Stimulated activated CD4-positive, alpha-beta T cell treated with anti-CD3 and anti-CD28 coated beads, Interleukin-15, amount 100 ng/mL, for 1 hour (primary cell): ENCODE measurements at places on chromosomes 12 and 14.

DNA sequence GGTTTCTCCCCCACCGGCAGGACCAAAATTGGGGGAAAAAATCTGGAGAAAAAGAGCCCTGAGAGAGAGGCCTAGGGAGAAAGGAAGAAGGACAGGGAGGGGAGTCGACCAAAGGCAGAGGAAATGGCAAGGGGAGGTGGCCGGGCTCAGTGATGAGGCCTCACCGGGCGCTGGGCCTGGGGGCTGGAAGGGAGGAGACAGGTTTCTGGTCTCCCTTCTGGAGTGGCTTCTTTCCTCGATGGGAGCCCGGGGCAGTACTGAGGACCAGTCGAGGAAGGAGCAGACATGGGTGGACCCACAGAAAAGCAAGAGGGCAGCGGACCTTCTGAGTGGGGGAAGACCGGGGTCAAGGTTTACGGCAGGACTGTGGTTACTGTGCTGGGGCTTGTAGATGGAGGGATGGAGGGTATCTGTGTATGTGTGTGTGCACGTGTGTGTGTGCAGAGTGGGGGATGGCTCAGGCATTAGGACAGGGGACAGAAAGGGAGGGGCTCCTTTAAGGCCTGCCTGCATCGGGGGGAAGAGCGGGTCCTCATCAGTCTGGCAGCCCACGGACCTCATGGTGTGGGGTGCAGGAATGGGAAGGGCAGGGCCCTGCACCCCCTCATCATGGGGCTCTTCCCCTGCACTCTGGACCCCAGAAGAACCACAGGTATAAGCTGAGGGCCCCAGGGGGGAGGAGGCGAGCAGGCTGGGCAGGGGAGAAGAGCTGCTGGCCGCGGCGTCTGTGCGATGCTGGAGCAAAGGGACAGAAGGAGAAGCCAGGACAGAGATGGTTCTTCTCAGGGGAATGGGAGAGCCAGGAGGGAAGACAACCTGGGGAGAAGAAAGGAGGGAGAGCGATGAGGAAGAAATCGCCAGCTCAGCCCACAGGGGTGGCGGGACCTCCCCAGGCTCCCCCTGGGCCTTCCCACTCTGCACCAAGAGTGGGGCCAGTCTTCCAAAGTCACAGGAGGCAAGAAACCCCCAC is 15.1 kb upstream of the RPLP0 start:
- no peak for DNase-seq

DNA sequence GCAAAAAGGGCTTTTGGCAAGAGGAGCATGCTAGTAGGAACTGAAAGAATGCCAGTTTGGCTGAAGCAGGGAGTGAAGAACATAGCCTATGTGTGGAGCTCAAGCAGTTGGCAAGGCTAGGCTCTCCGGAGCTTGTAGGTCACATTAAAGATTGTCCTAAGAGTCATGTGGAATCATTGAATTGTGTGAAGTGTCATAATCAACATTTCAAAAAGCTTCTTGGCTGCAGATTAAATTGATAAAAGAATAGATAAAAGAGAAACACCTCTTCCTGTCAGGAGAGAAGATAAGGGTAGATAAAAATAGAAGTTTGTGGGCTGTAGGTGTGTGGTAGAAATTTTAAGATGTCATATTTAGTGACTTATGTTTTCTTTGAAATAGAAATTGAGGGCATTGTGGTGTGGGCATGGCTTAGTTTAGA is 36.1 kb downstream of the CPSF6 start:
- DNase-seq, result no peak

DNA sequence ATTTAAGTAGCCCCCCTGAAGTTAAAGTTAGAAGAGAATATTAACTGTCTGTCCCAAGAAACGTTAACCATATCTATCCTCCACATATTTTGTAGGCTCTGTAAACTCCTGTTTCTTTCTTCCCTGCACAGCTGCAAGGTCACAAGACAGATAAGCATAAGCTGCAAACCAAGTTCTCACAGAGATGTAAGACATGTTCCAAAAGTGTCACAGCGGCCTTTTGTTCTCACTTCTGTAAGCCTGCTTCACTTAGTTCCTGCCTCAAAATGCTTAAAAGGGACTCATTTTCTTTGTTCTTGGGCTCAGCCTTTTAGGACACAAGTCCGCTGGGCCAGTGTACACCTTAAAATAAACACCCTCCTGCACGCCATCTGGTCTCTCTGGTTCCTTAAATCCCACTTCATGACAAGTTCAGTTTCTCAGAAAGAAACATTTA is 3.2 kb downstream of the RNASE1 start:
- no peak for DNase-seq

GRCh38 chr12:97545804-97546203 is 83.2 kb downstream of the RMST start:
- no peak for DNase-seq

DNA sequence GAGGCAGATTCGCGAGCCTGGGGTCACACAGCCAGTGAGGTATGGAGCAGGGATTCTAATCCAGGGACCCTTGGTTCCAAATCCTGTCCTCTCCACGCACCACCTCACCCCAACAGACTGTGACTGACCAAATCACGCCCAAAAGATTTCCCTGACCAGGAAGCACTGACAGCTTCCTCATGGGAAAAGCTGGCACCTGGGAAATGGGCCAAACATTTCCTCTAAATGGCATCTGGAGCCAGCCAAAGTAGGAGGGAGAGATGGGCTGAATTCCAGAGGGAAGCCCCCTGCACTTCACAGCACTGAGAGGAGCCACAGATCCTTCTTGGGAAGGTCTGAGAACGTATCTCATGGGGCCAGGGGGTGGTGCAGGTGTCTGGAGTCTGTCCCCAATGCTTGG is 28.8 kb downstream of the CCDC92 start:
- no peak for DNase-seq

DNA sequence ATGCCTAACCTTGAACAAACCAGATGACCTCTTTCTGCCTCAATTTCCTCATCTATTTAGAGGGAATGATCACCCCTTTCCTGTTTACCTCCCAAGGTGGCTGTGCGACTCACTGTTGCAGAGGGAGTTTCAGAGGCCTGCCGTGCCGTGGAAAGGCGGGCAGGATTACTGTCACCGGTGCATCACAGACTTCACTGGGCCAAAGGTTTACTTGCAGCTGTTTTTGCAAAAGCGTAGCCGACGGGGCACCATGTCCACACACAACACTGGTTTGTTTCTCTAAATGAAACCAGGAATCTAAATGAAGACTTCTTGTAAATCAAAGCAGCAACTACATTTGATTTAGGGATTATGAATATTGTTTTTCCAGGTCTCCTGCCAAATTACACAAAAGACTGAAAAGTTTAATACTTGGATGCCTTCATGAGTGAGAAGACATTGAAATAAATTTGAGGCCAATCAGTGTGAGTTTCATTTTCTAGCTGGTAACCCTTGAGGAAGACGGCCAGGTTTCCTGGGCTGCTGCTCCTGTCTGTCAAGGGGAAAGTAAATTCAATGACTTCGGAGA is 696.1 kb upstream of the TMEM132C start:
- DNase-seq, result no peak

- DNase-seq, result no peak
Measured at GRCh38 chr12:114166362-114166761, 200.2 kb upstream of the RBM19 start.

- no peak for DNase-seq
Measured at GRCh38 chr12:48771588-48772112, 17.2 kb downstream of the ADCY6 start.

- no peak for DNase-seq
Measured at GRCh38 chr12:118946256-118946655, 35.1 kb upstream of the SRRM4 start.

DNA sequence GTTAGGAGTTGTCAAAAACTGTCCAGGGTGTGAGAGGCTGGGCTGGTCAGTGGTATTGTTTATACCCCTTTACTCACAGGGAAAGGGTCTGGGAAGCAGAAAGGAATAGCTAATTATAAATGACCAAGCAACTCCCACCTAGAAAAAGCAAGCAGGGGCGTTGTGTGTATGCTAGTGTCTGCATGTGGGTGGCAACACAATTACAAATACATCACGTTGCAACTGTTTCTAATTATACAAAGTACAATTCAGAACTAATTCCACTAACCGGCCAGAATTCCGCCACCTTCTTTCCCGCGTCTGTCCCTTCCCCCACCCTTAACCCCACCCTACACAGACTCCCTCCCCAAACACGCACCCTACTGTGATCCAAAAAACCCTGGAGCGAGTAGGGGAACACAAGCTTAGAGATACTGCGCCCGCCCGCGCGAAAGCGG is 2.2 kb downstream of the DPF3 start:
- DNase-seq, result no peak

DNA sequence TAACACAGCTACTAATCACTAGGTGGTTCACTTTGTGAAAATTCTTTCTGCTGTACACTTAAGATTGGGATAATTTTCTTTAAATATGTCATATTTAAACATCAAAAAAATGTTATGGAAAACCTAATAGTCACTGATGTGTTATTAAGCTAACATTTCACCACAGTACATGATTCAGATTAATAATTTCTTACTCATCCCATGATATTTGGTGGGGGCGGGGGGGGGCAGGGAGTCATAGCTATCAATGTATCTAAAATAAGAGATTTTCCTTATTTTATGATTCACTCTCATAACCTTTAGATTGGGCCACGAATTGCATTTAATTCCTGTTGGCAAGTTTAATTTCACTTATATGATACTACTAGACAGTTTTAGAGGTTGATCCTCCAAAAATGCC is 88.8 kb downstream of the KCNH5 start:
- no peak for DNase-seq

DNA sequence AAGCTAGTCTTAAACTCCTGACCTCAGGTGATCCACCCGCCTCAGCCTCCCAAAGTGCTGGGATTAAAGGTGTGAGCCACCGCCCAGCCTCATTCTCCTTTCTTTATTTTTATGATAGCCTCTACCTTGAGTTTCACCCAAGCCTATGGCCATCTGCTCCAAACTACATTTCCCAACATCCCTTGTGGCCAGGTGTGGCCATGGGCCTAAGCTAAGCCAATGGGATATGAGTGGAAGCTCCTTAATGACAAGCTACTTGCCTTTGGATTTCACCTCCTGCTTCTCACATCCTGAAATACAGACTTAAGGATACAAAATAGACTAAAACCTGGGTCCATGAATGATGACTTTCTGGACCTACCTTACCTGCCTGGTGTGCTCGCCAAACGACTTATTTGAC is 46.2 kb downstream of the DPF3 start:
- DNase-seq, result no peak

- DNase-seq, result no peak
Measured at GRCh38 chr14:98946940-98947339, 325.1 kb downstream of the BCL11B start.

DNA sequence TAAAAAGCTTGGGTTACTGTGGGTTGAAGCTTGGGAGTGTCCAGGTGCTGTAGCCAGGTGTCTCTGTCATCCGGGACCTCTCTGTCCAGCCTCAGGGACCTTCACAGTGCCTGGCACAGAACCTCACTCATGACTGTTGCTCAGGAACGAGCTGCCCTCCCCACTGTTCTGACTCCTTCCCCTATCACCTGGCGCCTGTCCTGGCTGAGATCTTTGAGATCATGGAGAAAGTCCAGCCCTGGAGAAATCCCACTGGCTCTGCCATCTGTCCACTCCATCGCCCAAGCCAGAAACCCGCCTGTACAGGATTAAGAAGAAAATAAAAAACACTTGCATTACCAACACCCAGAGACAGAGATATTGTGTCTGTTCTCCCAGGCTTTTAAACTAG is 53.5 kb downstream of the DGLUCY start:
- DNase-seq, result no peak

GRCh38 chr14:72678356-72678755 is 215.5 kb downstream of the DPF3 start:
- DNase-seq, result no peak

DNA sequence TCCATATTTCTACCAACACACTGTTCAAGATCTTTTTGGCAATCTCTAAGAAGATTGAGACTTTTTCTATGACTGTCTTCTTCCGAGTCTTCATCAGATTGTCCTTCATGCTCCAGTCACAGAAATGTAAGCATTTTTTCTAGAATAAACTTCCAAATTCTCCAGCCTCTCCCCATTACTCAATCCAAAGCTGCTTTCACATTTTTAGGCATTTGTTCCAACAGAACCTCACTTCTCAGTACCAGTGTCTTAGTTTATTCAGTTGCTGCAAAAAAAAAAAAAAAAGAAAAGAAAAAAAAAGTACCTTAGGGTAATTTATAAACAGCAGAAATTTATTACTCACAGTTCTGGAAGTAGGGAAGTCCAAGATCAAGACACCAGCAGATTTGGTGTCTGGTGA is 290.8 kb upstream of the NOVA1 start:
- no peak for DNase-seq

GRCh38 chr12:23681237-23681636 is 268.2 kb downstream of the SOX5 start:
- no peak for DNase-seq

GRCh38 chr14:100129161-100129589 is 30.3 kb downstream of the DEGS2 start:
- DNase-seq, result no peak

- no peak for DNase-seq
Measured at GRCh38 chr12:76124456-76124855, 40.0 kb upstream of the NAP1L1 start.

GRCh38 chr14:70665448-70666360 is 24.0 kb downstream of the TTC9 start:
- DNase-seq, result no peak

- no peak for DNase-seq
Measured at GRCh38 chr14:59627011-59627520, 50.5 kb upstream of the CCDC175 start.

- no peak for DNase-seq
Measured at GRCh38 chr12:95643256-95643655, 92.0 kb upstream of the USP44 start.

DNA sequence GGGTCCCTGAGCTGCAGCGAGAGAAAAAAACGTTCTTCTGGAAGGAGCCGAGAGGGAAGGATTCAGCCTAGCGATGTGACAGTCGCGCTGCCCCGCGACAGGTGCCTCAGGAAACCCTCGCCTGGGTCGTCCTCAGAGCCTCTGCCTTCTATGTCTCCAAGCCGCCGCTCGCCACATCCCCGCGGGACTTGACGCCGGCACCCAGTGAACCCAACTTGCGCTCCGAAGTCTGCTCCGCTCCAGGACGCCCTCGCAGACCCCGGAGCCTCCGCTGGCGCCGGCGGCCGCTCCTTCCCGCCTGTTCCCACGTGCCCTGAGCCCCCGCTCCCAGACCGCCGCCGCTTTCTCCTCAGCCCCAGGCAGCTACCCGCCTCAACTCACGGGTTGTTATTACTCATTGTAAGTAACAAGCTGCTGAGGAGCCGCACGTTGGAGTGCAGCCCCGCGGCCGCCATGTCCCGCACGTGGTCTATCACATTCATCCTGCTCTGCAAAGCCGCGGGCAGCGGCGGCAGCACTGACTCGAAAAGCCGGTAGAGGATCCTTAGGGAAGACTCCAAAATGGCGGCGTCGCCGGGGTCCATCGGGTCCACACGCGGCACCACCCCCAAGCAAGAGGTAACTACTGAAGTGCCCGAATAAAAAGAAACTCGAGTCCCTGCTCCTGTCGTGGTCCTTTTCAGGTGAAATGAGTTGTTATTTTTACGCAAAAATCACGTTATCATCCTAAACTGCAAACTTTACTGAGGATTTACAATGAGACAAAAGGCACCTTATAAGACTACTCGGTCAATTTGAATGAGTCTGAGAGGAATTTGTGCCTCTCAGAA is at the start of gene ANAPC7:
ANAPC7 (minus strand) TSS at position 563 of the 830 bp plus-strand sequence; CDS start at position 482, 81 bp downstream.
- DNase-seq, result peak; percentile 75

- no peak for DNase-seq
Measured at GRCh38 chr14:76480426-76480825, 104.5 kb downstream of the ESRRB start.
